ENCODE measurements at places on chromosomes 5 and 9.
A peak's percentile ranks its signal among the peaks of the same experiment; 100 is the strongest.

- DNase-seq = no peak
These were observed 102.2 kb upstream of the SPRY4 start for GRCh38 chr5:142427015-142427364.

DNA sequence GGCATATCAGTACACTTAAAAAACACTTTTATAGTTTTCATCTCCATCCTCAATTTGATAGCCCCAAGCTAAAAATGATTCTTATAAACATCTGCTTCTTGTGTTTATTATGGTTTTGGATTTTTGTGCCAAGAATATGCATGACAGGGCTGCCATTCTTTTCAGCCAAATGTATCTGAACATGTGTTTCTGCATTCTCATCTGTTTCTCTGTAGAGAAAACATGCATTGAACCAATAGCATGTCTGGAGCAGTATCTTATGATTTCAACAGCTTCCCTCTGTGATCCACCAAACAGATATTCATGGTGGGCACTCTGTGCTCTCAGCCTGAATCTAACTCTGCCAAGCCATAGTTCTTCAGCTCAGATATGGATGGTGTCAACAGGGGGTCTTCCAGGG lies 99.3 kb upstream of the ERCC6L2 start:
- DNase-seq = no peak

GRCh38 chr9:114662081-114662989 lies 4.7 kb upstream of the TEX53 start:
- peak; percentile 61 for DNase-seq

GRCh38 chr9:68683433-68683832 lies 21.6 kb upstream of the PIP5K1B start:
- DNase-seq = no peak

DNA sequence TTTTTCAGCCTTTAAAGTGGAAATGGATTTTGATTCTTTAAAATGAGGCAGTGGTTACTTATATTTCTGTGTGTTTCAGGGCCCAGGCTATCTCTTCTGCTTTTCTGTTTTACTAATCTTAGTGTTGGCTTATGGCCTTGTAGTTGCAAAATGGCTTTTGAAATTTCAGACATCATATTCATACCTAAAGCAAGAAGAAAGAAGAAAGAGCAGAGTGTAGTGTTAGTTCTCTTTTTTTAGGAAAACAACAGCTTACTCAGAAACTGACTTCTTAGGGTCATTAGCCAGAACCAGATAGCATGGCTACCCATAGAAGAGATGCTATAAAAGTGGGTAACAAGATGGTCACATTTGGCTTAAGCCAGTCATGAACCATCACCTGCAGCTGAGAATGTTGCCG lies 20.9 kb downstream of the ZBED3 start:
- no peak for DNase-seq

- DNase-seq = no peak
These were observed 212.4 kb upstream of the MEF2C start for GRCh38 chr5:89095341-89095740.

GRCh38 chr9:15642369-15642962 lies 89.6 kb downstream of the CCDC171 start:
- DNase-seq = no peak

- no peak for DNase-seq
These were observed 15.4 kb upstream of the VDAC1 start for GRCh38 chr5:134020188-134020587.

GRCh38 chr5:53820802-53821171 lies 260.3 kb downstream of the NDUFS4 start:
- no peak for DNase-seq

- DNase-seq = no peak
These were observed 278.8 kb downstream of the EBF1 start for GRCh38 chr5:158820891-158821290.

- DNase-seq = no peak
These were observed 13.1 kb downstream of the FAXDC2 start for GRCh38 chr5:154837009-154837901.

DNA sequence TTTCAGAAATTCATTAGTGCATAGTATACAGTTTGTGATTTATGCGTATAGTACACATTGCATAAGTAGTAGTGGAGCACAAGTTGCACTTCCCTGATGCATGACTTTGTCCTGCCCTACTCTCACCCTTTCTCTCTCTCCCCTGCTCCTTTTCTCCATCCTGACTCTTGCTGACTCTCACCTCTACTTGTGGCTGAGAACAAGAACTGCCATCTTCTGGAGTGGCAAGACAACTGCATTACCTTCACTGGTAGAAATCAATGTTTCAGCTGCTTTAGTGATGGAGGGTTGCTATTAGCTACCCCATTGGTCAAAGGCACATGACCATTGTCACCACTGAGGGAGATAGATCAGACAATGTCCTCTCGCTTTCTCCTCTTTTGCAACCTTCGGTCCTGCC lies 26.9 kb downstream of the SPEF2 start:
- DNase-seq = no peak

GRCh38 chr5:538801-539468 lies 14.7 kb upstream of the SLC9A3 start:
- DNase-seq = no peak

DNA sequence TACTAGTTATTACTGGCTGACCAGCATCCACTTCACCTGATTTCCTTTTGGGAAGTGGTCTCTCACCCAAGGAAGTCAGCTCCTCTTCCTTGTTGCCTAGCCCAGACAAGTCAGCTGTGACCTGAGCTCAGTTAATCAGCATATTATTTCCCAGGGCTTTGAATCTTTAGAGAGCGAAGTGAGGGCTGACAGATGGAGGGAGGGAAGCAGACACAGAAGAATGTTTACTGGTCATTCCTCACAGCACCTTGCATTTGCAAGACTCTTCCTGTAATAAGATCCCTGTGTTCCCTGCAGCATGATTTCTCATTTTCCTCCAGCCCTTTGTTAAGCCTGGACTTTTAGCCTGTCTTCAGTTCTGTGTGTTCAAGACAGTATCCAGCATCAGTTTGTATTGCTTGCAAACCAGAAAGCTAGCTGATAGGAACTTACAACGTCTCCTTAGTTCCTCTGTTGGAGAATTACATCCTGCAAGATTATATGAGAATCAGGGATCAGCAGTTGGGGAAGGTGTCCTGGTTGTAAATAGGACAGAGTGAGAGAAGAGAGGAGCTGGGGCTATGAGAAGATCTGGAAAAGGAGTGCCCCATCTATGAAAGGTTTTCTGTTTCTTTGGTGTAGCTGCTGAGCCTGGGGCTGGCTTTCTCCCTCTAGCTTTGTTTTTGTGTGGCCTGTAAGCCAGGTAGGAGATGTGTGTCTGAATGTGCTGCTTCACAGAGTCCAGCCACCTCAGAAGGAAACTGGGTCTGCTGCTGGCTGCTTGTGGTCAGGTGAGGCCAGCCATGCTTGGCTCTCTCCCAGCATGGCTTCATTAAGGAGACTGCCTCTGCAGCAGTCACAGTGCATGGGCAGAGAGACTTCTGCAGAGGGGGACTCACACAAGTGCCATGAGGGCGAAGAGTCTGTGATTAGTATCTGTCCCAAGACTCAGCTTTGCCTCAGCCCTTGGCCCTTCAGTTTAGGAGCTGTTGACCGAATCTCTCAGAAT lies 50.3 kb downstream of the MAN2A1 start:
- DNase-seq = no peak

GRCh38 chr5:71828291-71829040 lies 109.4 kb downstream of the CARTPT start:
- no peak for DNase-seq
